Temporal lobe (tissue), 4 donors: ENCODE measurements at places on chromosomes 6 and 20. TPM values are rescaled to one million over a fixed set of nuclear protein-coding genes. Genes with fewer than 3 reads are reported as not detected.

The PLEKHG1 gene
- total RNA-seq = 11.8 TPM

The MED23 gene
- total RNA-seq = 46.5 TPM

The CST1 gene
- total RNA-seq = not detected

The THEMIS gene
- 0.25 TPM for total RNA-seq

The PGC gene
- 0.49 TPM for total RNA-seq

The CRISP2 gene
- 0.49 TPM for total RNA-seq

The RRBP1 gene
- total RNA-seq = 6.1 TPM

The NNAT gene
- total RNA-seq = 345 TPM

The BTN1A1 gene
- not detected for total RNA-seq

The TCF21 gene
- not detected for total RNA-seq

The LPA gene
- 0.25 TPM for total RNA-seq

The VWA7 gene
- 0.98 TPM for total RNA-seq

The GPX5 gene
- not detected for total RNA-seq

The HBS1L gene
- total RNA-seq = 70.1 TPM

The HLA-F gene
- total RNA-seq = 1.5 TPM

The DTNBP1 gene
- 7.6 TPM for total RNA-seq

The C20orf202 gene
- total RNA-seq = 0.49 TPM

The ROS1 gene
- total RNA-seq = under 0.01 TPM

The CAGE1 gene
- total RNA-seq = not detected

The HAO1 gene
- not detected for total RNA-seq

The OR12D3 gene
- not detected for total RNA-seq

The SLC2A10 gene
- total RNA-seq = 5.4 TPM

The ZNF184 gene
- total RNA-seq = 22.9 TPM

The SLC16A10 gene
- 7.6 TPM for total RNA-seq

The MLN gene
- total RNA-seq = not detected

The CCN5 gene
- not detected for total RNA-seq

The CST5 gene
- not detected for total RNA-seq

The LRFN2 gene
- 17.9 TPM for total RNA-seq

The RBPJL gene
- total RNA-seq = not detected

The OR2H1 gene
- not detected for total RNA-seq
